Sciatic nerve (tissue), 2 donors: ENCODE measurements at places on chromosomes 1 and 21. TPM values are rescaled to one million over a fixed set of nuclear protein-coding genes. Genes with fewer than 3 reads are reported as not detected.

DNA sequence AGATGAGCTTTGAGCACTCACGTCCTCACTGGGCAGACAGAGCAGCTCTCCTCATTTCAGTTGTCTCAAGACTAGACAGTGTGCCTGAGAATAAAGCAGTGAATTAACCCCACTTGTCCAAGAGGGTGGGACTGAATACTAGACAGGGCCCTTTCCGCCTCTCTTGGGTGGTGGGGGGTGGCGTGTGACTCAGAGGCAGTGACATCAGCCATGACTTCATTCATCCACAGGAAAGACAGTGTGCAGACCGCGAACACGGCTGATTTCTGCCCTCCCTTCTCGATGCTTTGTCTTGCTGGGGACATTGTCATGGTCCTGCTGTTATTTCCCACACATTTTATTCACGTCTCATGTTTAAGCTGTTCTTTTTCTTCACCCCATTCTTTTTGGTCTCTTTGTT lies 64.9 kb downstream of the FGGY start:
- no peak for DNase-seq

DNA sequence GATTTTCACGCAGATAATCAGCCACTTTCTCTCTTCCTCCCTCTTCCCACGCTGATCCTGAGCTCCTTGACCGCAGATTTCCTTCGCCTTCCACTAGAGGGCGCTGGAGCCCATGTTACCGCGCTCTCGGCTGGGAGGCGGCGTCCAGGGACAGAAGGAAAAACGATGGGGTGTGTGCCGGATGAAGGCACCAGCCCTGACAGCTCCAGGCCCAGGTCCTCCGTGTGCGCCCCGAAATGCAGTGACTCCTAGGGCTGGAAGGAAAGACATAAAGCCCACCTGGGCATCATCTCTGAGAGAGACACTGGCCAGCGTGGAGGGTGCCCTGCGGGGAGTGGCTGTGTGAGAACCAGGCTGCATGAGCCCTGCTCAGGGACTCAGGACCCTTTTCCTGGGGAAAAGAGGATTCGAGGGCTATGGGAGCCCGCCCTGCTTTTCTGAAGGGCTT lies 44.9 kb upstream of the CYP2J2 start:
- peak; percentile 85 for DNase-seq

DNA sequence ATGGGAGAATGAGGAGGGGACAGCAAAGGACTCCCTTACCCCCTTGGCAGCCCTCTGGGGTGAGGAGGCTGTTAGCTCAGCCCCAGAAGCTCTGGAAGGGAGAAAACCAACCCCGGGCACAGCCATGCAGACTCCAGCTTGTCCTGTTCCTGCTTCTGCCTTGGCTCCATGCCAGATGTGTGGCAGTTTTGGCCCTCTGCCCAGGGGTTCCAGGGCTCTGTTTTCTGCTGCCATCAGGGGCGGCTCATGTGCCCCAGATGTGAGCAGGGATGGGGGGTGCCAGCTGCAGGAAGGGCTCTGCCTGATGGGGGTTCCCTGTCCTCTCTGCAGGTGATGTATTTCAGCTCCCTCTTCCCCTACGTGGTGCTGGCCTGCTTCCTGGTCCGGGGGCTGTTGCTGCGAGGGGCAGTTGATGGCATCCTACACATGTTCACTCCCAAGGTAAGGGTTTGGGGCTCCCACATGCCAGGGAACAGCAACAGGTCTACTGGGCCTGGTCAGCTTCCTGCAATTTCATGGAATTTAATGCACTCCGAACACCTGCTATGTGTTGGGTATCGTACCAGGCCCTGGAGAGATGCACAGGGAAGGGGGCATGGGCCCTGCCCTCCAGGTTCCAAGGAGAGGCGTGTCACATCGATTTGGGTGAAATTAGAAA lies 26.1 kb downstream of the SLC6A17 start:
- peak; percentile 65 for DNase-seq

DNA sequence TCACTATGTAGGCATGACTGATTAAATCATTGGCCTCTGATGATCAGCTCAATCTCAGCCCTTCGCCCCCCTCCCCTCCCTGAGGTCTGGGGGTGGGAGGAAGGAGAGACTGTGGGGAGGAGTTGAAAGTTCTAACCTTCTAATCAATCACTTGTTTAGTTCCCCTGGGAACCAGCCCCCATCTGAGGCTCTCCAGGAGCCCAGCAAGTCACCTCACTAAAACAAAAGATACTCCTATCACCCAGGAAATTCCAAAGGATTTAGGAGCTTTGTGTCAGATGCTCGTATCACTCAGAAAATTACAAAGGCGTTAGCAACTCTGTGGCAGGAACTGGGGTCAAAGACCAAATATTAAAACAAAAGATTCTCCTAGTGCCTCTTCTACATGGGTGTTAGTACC lies 21.6 kb downstream of the SYF2 start:
- DNase-seq = peak; percentile 9

- no peak for DNase-seq
These were observed 2.8 kb upstream of the SERINC2 start for GRCh38 chr1:31409946-31410858.

GRCh38 chr1:42747125-42747524 lies 7.1 kb upstream of the CLDN19 start:
- no peak for DNase-seq

DNA sequence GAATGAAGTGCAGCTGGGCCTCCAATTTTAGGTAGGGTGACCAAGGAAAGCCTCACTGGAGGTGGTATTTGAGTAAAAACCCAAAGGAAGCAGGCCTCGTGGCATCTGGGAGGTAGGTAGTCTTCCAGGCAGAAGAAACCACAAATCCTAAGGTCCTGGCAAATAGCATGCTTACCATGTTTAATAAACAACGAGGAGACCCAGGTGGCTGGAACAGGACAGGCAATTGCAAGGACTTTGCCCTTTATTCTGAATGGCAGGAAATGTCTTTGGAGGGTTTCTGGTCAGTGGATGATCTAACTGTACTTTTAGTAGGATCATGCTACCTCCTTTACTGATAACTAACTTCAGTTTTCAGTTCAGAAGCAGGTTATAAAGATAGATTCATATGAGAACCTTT lies 52.2 kb downstream of the EPB41 start:
- DNase-seq = no peak

GRCh38 chr1:206651958-206652890 lies 16.9 kb downstream of the DYRK3 start:
- no peak for DNase-seq

DNA sequence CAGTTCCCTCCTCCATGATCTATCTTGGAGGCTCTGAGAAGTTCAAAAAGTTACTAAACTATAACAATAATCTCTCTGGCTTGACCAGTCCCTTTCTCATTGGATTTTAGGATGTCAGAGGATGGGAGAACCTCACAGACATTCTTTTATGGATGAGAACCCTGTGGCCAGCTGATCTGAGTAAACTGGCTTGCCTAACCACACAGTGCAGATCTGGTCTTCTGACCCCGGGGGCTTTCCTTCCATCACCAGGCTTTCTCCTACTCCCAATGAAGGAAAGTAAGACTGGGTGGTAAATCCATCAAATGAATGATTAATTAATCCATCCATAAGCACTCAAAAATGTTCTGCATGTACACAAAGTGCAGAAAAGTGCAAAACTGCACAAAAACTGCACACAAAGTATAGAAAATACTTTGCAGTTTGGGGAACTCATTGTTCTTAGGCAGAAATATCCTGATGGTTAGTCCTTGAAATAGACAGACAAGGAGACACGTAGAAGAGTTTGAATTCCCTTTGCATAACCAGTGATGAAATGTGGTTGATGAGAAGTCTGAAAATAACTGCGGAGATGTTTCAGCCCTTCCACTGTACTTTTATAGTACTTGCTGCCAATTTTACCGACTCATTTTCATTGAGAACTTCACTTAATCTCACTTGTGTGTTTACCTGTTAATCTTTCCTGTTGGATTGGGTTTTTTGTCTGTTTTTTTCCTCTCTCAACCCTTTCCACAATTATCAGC lies 2.5 kb upstream of the F3 start:
- DNase-seq = no peak

GRCh38 chr1:69611316-69611715 lies 43.6 kb downstream of the LRRC7 start:
- no peak for DNase-seq

- no peak for DNase-seq
These were observed 144.2 kb downstream of the PTPRU start for GRCh38 chr1:29380532-29380931.

DNA sequence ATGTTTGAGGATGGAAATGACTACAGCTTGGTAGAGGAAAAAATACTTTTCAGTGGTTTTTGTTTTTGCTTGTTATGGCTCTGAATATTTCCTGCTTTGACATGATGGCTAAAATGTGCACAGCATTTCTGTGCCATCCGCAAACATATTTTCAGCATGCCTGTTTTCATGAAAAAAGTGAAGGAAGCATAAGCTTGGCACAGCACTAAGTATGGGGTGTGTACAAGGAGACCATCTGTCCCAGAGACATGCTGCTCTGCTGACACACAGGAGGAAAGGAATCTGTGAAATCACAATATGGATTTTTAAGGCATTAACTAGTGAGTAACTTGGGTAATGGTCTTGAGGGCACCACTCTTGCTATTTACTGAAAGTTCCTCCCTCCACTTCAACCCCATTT lies 595.5 kb downstream of the RWDD3 start:
- DNase-seq = no peak

DNA sequence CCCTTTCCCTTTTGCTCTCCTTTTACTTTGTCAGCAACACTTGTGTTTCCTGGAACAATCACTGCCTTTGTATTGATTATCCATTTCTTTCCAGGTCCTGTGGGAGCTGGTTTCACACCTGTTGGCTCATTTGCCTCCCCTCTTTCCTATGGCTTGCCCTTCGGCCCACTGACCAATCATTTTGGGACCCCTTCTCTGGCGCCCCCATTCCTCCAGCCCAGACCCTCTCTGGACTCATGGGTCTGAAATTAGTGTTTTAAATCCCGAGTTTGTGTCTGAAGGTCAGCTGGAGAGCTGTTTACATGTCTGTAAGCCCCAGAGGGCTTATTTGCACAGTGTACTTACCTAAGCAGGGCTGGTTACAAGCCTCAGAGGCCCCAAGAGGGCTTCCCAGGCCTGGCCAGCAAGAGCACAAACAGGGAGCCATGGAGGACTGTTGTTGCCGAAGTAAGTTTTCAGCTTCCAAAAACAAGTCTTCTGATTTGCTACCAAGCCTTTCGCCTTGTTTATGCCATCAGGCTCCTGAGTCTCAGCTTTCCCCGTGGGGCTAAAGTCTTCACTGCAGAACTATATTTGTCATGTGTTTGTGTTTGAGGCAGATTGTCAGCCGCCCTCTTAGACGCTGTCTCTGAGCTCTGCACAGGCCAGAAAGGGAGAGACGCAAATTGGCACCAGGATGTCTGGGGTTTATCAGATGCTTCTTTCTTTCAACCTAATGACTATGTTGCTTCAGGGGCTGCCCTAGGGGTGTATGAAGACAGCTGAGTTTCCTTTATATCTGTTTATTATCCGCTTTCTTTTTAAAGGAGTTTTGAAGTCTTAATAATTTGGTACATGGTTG lies 93.0 kb downstream of the ATP1A1 start:
- DNase-seq = no peak

DNA sequence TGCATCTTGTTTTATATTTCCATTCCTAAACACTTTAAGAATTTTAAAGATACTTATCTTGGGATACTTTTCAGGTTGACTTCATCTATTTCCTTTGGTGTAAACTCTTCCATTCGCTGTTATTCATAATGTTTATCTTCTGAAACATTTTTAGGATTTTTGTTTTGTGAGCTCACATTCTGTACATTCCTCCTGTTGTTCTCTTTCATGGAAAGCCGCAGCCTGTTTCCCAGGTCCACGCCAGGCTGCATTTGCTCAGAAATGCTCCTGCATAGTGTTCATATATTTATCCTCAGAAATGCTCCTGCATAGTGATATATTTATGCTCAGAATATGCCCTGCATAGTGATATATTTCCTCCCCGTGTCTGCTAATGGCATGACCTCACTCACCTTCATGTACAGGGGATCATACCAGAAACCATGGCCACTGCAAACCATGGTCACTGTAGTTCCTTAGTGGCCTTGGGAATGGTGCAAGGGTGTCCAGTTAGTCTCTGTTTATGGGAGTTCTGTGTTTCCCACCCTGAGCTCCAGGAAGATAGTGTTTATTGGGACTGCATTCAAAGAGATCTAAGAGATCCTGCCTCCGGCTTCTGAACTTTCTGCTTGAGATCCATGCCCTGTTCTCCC lies 153.9 kb upstream of the GREM2 start:
- no peak for DNase-seq

- DNase-seq = no peak
These were observed 526 bp upstream of the SLC25A24 start for GRCh38 chr1:108200687-108201051.

- no peak for DNase-seq
These were observed 8.8 kb upstream of the CLCA4 start for GRCh38 chr1:86537928-86538695.

- DNase-seq = no peak
These were observed 2.4 kb upstream of the BRWD1 start for GRCh38 chr21:39315603-39316445.

GRCh38 chr1:30419831-30420230 lies 303.6 kb downstream of the MATN1 start:
- DNase-seq = no peak

DNA sequence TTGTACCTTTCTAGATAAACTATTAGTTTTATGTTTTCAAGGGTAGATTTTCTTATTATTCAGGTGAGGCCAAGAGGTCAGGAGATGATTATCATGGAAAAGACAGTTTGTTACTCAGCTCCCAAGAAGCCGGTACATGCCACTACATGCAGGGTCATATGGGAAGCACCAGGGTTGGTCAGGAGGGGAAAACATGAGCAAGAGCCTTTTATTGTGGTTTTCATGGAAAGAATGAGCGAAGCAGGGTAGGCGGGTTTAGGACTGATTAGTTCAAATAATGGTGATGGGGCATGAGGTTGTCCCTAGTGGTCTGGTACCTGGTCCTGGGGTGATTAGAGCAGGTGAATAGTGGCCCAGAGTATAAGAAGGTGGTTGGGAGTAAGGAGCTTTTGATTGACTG lies 189.9 kb downstream of the APP start:
- no peak for DNase-seq

DNA sequence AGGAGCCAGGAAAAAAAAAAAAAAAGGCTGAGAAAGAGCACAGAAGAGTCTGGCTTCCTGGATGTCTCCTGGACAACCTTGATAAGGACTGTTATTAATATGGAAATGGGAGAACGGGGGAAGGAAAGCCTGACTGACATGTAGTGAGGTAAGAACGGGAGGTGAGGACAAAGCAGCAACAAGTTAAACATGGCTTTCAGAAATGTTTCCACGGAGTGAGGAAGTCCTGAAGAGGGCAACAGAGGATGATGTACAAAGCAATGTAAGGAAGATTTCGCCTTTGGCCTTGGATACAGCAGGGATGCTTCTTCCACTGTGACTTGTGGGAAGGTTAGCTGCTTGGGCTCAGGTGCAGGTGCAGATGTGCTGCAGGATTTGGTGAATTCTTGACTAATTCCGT lies 11.9 kb upstream of the NIBAN1 start:
- no peak for DNase-seq

GRCh38 chr1:230204842-230205241 lies 137.8 kb downstream of the GALNT2 start:
- no peak for DNase-seq

GRCh38 chr21:41951876-41952567 lies 1.8 kb downstream of the C2CD2 start:
- no peak for DNase-seq

The RGS4 gene
- total RNA-seq = 10.7 TPM

The CD34 gene
- total RNA-seq = 103 TPM

The LMOD1 gene
- 41.6 TPM for total RNA-seq

The ADORA3 gene
- total RNA-seq = 3.8 TPM

The ARHGEF16 gene
- total RNA-seq = 20.6 TPM

The S100A14 gene
- total RNA-seq = 0.49 TPM

The LZIC gene
- total RNA-seq = 42.4 TPM

The GBP6 gene
- not detected for total RNA-seq

The SYPL2 gene
- 4.2 TPM for total RNA-seq

The F11R gene
- total RNA-seq = 20.3 TPM

The HAO2 gene
- total RNA-seq = not detected

The MTHFR gene
- total RNA-seq = 78.3 TPM

The AXDND1 gene
- 0.98 TPM for total RNA-seq

The LGR6 gene
- total RNA-seq = 0.53 TPM
